ENCODE measurements at places on chromosomes 3 and 15. TPM values are rescaled to one million over a fixed set of nuclear protein-coding genes. Genes with fewer than 3 reads are reported as not detected.

The SAMD7 gene
- not detected for polyA plus RNA-seq

The LMAN1L gene
- polyA plus RNA-seq, result not detected

The THRB gene
- 0.05 TPM for polyA plus RNA-seq

- no peak overlapping the region for H3K27ac ChIP-seq
- DNase-seq, result no peak
- no peak overlapping the region for H3K4me3 ChIP-seq
- H3K36me3 ChIP-seq, result no peaks in the 10 kb centered on the region
- H3K4me1 ChIP-seq, result no peaks in the 10 kb centered on the region
- H3K27me3 ChIP-seq, result no peaks in the 10 kb centered on the region
Observed at GRCh38 chr3:177800561-177800960, 603.3 kb upstream of the TBL1XR1 start.

GRCh38 chr3:97687734-97688133 lies 76.8 kb upstream of the ARL6 start:
- no peaks in the 10 kb centered on the region for H3K4me1 ChIP-seq
- no peaks in the 10 kb centered on the region for H3K27me3 ChIP-seq
- no peak overlapping the region for H3K27ac ChIP-seq
- H3K36me3 ChIP-seq, result no peaks in the 10 kb centered on the region
- H3K4me3 ChIP-seq, result no peak overlapping the region
- DNase-seq, result no peak

DNA sequence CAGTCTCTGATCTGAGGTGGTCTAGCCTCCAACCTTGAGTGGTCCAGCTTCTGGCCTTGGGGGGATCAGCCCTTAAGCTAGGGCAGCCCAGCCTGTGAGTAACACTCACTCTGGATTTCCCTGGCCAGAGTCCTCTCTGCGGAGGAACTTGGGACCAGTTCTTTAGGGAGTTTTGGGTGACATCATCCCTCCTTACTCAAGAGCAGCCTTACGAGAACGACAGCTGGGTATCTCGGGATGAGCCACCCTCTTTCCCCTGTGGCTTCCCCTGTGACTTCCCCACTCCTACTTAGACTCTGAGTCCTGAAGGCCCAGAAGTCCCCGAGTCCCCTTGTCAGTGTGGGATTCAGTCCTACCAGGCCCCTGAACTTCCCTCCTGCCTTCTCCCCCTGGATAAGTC lies 10.2 kb upstream of the PLXND1 start:
- H3K4me3 ChIP-seq, result no peak overlapping the region
- no peak overlapping the region for H3K27ac ChIP-seq
- no peaks in the 10 kb centered on the region for H3K27me3 ChIP-seq
- H3K4me1 ChIP-seq, result no peaks in the 10 kb centered on the region
- H3K36me3 ChIP-seq, result no peaks in the 10 kb centered on the region

DNA sequence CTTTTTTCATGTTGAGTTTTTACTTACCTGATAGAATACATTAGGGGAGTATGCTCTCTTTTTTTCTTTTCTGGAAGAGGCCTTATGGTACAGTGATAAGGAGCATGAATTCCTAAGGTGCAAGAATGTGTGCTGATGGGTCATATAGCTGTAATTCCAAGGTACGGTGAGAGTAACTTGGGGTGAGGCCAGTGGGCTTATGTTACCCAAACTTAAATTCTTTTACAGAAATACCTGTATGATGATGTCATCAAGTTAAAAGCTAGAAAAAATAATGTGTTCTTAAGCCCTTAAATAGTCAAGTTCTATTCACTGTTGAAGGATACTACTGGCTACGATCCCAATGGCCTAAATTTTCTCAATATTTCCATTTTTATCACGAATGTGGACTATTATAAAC lies 111.2 kb downstream of the GMPS start:
- DNase-seq, result no peak
- H3K4me3 ChIP-seq, result no peak overlapping the region
- H3K27ac ChIP-seq, result no peak overlapping the region
- H3K4me1 ChIP-seq, result no peaks in the 10 kb centered on the region

DNA sequence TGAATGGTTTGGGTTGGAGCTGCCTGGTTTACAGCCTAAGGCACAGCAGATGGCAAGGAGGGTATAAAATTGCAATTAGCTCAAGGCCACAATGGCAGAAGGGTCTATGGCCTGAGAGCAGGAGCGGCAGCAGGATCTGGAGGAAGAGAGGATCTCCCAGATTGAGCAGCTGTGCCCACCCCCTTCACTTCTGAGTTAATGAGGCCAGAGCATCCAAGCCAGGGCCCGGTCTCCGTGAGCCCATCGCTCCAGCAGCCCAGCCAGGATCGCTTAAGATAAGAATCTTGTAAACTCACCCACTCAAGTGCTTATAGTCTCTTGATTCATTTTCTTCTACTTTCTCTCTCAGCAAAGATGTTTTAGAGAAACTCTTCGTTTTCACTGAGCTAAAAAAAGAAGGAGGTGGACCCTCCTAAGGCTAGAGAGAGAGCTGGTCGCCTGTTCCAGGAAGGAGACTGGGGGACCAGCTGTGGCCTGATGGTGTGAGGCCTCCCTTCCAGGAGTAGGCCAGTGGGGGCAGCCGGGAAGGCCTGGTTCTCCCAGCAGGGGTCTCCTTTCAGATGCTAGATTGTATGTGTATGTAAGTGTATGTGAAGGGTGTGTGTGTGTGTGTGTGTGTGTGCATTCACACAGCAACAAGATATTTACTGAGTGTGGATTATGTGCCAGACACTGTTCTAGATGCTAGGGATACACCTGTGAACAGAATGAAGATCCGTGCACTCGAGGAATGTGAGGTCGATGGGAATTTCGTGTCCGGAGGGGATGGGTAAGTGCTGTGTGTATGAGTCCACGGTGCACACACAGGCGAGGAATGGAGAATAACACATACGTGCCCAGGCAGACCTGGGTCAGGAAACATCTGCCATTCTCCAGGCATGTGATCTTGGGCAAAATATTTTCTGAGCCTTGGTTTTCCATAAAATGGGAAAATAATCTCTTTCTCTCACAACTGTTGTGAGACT lies 18.6 kb downstream of the MAGEF1 start:
- H3K27ac ChIP-seq, result no peak overlapping the region
- no peak overlapping the region for H3K4me3 ChIP-seq
- no peak for DNase-seq
- no peaks in the 10 kb centered on the region for H3K4me1 ChIP-seq
- H3K27me3 ChIP-seq, result no peaks in the 10 kb centered on the region

DNA sequence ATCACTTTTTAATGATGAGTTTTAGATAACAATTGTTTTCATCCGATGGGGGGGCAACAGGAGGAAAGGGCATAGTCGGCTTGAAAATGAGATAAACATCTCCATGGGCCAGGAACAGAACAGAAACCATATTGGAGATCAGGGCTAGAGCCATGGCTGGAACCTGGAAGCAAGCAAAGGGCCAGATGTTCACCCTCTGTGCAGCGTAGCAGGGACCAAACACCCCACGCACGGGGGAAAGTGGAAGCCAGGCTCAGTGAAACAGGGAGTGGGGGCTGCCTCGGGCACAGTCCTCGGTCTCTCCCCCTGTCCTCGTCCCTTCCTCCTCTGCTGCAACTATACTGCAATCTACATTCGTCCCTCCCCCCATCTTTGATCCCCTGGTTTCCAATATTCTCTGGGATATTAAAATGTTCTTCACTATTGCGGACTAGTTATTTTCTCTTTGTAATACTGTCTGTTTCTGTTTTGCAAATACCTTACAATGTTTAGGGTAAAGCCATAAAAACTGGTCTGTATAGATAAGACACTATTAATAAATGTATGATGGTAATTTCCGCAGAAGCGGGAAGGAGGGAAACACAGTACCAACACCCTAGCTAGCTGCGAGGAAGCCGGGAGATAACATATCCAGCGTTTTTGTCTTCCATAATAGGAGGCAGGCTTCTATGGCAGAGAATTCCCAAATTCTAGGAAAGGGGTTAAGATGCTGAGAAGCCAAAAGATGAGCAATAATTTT lies 121.5 kb downstream of the XXYLT1 start:
- no peak overlapping the region for H3K27ac ChIP-seq
- H3K4me1 ChIP-seq, result peaks cover 4% of the 10 kb centered on the region
- H3K36me3 ChIP-seq, result no peaks in the 10 kb centered on the region
- H3K27me3 ChIP-seq, result no peaks in the 10 kb centered on the region

GRCh38 chr3:66593978-66594377 lies 93.2 kb upstream of the LRIG1 start:
- no peaks in the 10 kb centered on the region for H3K27me3 ChIP-seq
- no peak for DNase-seq
- H3K4me1 ChIP-seq, result no peaks in the 10 kb centered on the region
- no peak overlapping the region for H3K27ac ChIP-seq
- no peaks in the 10 kb centered on the region for H3K36me3 ChIP-seq

DNA sequence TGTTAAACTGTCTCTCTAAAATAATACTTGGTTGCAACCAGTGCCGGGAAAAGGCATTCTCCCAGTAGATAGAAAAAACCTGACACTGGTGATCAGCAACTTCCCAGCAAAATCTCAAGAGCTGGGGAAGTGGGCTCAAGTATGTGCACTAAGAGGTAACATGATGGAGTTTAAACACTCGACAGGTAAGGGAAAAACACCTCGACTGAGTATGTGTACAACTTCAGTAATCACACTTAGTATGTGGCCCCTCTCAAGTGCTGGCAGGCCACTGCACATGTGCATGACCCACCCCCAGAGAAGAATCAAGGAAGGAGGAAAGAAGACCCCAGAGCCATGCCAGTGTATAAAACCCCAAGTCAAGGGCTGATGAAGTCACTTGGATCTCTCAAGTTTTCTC lies 27.4 kb downstream of the SPESP1 start:
- H3K27ac ChIP-seq, result no peak overlapping the region
- H3K36me3 ChIP-seq, result no peaks in the 10 kb centered on the region
- no peak for DNase-seq
- no peaks in the 10 kb centered on the region for H3K4me1 ChIP-seq
- no peak overlapping the region for H3K4me3 ChIP-seq

DNA sequence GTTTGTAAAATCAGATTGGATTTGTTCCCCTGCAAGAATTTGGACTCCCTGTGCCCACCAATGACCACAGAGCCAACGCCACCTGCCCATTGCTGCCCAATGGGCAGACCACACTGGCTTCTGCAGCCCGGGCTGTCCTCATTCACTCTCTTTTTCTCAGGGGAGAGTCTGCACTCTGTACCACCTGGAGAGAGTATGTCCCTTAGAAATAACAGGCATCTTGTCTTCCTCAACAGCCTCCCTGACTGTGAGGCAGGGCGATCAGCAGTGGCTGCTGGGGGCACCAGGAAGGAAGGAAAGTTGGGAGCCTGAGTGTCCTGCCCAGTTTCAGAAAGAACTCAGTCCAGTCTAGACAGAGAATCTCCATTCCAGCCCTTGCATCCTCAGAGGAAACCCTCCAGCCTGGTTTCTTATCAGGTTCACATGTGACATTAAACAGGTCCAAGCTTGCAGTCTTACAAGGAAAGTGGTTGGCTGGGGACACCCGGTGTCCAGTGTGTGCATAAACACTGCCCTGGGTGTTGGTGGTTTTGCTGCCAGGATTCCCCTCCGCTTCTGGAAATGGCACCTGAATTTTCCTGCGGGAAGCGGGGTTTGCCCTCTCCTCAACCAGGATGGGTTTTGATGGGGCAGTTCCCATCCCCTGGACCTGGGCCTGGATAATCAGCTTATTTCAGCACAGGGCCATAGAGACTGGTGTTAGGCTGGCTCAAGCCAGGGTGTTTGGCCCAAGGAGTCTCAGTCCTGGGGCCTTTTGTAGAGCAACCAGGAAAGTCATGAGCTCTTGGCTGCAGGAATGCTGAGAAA lies 37.2 kb downstream of the SSUH2 start:
- H3K4me3 ChIP-seq, result no peak overlapping the region
- H3K27ac ChIP-seq, result no peak overlapping the region
- DNase-seq, result no peak
- H3K36me3 ChIP-seq, result no peaks in the 10 kb centered on the region
- H3K4me1 ChIP-seq, result no peaks in the 10 kb centered on the region

GRCh38 chr3:152104847-152105415 lies 163.8 kb upstream of the MBNL1 start:
- no peak overlapping the region for H3K4me3 ChIP-seq
- H3K27me3 ChIP-seq, result no peaks in the 10 kb centered on the region
- no peak overlapping the region for H3K27ac ChIP-seq

DNA sequence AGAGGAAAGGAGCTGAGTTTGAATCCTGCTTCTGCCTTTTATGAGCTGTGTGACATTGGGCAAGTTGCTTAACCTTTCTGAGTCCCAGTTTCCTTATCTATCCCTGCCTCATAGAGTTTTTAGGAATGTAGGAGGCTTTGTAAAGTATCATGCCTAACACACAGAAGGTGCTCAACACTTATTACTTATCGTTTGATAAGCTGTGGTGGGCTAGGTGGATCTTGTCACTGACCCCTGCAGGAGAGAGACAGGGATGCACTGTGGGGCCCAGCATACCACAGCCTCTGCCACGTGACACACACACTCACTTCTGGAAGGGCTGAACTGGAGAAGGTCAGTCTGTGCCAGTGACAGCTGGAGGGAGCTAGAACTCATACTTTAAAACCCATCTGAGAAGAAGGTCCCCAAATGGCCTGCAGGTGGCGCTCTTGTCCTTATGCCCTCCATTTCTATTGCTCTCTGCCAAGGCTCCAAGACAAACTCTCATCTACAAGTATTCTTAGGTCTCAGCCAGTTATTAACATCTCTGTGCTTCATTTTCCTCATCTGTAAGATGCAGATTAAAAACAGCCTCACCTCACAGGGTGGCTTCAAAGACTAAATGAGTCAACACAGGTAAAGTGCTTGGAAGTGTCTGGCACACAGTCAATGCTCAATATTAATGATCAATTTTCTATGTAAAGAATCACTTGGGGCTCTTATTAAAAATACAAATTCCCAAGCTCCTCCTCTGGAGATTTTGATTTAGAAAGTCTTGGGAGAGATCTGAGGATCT lies 57.5 kb upstream of the HACD2 start:
- H3K27me3 ChIP-seq, result no peaks in the 10 kb centered on the region
- peak; percentile 15 for DNase-seq
- H3K4me3 ChIP-seq, result no peak overlapping the region
- no peak overlapping the region for H3K27ac ChIP-seq

GRCh38 chr3:140303875-140304274 lies 368.9 kb downstream of the CLSTN2 start:
- DNase-seq, result no peak
- H3K4me3 ChIP-seq, result no peak overlapping the region
- no peaks in the 10 kb centered on the region for H3K36me3 ChIP-seq
- no peaks in the 10 kb centered on the region for H3K4me1 ChIP-seq

GRCh38 chr15:45126535-45127158 lies 3.0 kb downstream of the DUOXA1 start:
- no peaks in the 10 kb centered on the region for H3K36me3 ChIP-seq
- no peaks in the 10 kb centered on the region for H3K4me1 ChIP-seq
- no peak overlapping the region for H3K4me3 ChIP-seq

- H3K4me1 ChIP-seq, result peaks cover 15% of the 10 kb centered on the region
- no peaks in the 10 kb centered on the region for H3K36me3 ChIP-seq
- DNase-seq, result no peak
- H3K4me3 ChIP-seq, result no peak overlapping the region
- no peak overlapping the region for H3K27ac ChIP-seq
Observed at GRCh38 chr3:129007792-129008191, 6.7 kb downstream of the EFCC1 start.
